ENCODE measurements at places on chromosomes 3 and 15.

GRCh38 chr15:33872416-33873106 is 95.7 kb upstream of the CHRM5 start:
- DNase-seq, result no peak

GRCh38 chr15:83991163-83991562 is 244.4 kb upstream of the GOLGA6L4 start:
- no peak for DNase-seq

DNA sequence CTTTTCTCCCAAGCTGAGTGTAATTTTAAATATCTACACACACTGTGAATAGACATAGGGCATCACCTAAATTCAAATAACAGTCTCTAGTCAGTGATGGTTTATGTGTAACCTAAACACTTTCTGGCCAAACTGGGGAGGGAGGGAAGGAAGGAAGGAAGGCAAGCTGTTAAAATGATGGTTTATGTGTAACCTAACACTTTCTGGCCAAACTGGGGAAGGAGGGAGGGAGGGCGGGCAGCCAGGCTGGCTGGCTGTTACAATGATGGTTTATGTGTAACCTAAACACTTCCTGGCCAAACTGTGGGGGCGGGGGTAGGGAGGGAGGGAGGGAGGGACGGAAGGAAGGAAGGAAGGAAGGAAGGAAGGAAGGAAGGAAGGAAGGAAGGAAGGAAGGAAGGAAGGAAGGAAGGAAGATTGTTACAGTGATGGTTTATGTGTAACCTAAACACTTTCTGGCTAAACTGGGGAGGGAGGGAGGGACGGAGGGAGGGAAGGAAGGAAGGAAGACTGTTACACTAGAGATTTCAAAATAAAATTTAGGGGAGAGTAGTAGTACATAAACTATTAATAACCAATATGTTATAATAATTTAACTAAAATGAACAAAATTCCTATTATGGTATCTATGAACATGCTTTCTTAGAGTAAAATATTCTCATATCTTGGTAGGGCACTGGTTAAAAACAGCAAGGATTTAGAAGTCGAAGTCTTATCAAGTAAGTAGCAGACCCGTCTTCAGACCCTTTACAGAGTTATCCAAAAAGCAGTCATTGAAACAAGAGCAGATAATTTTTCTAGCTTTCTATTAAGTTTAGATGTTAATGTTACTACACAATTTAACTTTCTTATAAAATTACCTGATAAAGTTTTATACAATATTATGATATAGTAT is 148.1 kb downstream of the LMLN start:
- DNase-seq, result no peak

DNA sequence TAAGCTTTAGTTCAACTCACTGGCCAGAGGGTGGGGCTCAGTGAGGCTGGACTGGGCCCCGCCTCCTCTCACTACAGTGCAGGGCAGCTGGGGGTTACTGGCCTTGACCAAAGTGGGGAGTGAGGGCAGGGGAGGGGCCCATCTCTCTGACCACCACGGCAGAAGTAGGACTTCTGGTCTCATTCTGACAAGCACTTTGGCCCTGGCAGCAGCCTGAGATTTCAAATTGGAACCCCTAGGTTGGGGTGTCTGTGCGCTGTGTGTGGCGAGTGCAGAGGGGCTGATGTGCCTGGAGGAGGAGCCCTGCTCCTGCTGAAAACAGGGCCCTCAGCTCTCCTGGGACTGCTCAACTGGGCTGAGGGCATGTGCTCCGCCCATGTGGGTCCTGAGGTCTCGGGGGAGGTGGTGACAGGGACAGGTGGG is 60.3 kb upstream of the RPL32 start:
- no peak for DNase-seq

- DNase-seq, result no peak
Observed at GRCh38 chr15:94674296-94674695, 442.9 kb downstream of the MCTP2 start.

DNA sequence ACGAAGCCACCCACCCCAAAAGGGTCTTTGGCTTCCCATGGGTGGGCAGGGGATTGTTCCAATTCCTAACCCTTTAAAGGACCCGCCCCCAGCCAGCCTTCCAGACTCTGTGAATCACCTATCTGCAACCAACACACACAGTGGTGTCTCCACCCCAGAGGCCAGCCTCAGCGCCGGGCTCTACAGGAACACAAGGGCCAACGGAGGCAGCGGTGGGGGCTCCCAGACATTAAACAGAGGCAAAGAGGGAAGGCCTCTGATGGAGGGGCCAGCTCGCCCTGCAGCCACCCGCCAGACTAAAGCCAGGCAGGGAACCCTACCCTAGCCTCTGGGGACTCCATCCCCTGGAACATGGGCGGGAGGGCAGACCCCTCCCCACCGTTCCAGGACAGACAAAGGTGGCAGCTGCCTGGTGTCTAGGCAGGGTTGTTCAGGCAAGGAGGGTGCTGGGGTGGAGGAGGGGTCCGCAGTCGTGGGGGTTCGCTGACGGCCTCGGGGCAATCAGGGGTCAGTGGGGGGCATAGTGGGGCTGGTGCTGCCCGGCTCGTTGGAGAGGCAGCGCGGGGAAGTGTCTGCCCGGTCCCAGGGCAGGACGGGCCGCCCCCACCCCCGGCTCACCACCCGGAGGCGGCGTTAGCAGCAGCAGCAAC is 448 bp downstream of the SHISA5 start:
- DNase-seq, result no peak

GRCh38 chr15:22229990-22230819 is 149.9 kb downstream of the OR4M2 start:
- no peak for DNase-seq

Data from stimulated activated CD4-positive, alpha-beta T cell treated with anti-CD3 and anti-CD28 coated beads, TNF-alpha, amount 100 ng/mL, for 1 hour (primary cell).